ENCODE measurements at places on chromosomes 2 and 18.

DNA sequence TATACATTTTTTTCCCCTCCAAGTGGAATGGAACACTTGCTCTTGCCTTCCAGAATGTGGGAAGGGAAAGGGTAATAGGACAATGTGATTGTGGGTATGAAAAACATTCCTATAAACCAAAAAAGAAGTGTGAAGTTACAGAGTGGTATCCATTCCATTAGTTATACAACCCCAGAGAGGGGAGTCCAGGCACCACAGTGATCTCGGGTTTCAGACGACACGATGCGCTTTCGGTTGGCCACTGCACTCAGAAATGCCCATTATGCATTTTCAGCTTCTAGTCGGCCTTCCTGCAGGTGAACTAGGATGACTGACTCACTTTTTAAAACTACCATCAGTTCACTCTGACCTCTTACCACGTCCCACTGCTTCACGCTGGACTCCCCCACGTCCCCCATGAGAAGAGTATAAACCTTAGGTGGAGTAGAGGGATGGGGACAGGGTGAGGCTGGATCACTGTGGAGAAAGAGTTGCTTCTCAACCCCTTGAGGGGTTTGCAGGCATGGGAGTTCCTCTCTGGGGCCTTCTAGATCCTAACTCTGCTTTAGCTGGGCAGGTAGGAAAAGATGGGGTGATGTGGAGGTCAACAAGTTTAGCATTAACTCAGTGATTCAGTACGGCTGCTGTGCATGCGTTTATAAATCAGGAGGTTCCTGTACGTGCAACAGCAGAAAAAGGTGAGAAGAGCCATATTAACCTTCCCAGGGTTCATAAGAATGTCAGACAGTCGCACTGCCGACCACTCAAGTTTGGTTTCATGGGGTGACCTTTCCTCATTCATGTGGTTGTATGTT is 50.5 kb downstream of the ZNF532 start:
- DNase-seq = no peak

DNA sequence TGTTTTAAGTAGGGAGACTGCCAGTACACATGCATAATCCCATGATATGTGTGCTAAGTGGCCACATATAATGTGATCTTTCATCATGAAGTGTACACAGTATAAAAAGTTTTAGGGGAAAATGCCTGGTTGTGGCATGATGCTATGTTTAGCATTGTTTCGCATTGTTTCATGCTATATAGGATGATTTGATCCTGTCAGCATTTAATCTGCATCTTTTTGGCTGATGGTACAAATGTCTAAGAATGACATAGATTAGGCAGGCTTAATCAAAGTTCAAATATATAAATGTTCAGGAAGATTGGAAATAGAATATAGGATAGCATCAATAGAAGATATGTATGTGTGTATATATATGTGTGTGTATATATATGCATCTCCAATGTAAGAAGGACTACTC is 83.6 kb downstream of the MYO3B start:
- DNase-seq = no peak

DNA sequence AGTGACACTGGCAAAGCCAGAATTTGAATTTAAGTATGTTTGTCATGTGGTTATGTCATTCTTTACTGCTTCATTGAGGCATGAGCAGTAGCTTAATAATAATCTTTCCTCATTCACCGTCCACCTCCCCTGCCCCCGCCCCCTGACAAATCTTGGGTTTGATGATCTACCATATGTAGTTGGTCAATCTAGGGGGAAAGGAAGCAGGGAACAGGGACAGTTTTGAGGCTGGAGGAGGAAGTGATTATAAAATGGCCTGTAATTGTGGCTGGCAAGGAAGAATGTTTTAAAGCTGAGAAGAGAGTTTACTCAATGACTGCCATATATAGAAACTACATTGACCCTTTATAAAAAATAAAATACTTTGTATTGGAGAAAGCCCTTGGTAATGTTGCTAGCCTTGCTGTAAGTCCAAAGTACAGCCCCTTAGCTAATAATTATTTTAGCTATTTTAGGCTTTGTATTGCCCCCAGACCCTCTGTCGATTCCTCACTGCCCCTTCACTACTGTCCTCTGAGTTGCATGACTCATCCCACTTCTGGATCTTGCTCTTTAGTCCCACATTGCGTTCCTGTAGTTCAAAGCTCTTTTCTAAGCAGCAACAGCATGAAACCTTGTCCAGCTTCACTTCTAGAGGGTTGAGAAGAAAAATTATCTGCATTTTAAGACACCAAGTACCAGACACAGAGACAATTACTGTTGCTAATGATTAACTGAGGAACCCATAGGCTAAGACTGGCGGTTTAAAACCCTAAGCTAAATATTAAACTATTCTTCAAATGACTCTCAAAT is 38.4 kb downstream of the PELI1 start:
- no peak for DNase-seq

GRCh38 chr18:57150081-57150480 is 3.2 kb downstream of the BOD1L2 start:
- no peak for DNase-seq

GRCh38 chr2:69103419-69103818 is 90.4 kb downstream of the ANTXR1 start:
- DNase-seq = no peak

- DNase-seq = no peak
Measured at GRCh38 chr18:56743115-56743514, 92.0 kb downstream of the WDR7 start.

- no peak for DNase-seq
Measured at GRCh38 chr18:27797484-27797883, 379.4 kb downstream of the CDH2 start.
